Skeletal muscle cell (primary cell): ENCODE measurements at places on chromosomes 11 and 22.
A peak's percentile ranks its signal among the peaks of the same experiment; 100 is the strongest.

DNA sequence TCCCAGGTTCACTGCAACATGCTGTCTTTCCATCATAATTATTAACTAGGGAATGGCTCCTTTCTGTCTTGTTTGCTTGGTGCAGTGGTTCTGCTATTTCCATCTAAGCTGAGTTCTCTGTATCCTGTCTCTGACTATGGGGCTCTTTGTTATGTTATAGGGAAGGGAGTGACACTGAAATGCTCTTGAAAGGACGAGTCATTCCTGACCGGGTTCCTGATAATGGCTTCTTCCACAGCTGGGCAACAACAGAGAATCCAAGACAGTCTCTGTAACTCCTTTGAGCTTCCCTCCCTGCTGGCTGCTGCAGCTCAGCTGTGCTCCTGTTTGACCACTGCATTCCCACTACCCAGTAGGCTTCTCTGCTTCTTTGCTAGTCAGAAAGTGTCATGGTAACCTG is 24.1 kb downstream of the OR2AT4 start:
- no peak for DNase-seq

GRCh38 chr22:23149743-23150238 is 4.5 kb downstream of the RAB36 start:
- DNase-seq: no peak

DNA sequence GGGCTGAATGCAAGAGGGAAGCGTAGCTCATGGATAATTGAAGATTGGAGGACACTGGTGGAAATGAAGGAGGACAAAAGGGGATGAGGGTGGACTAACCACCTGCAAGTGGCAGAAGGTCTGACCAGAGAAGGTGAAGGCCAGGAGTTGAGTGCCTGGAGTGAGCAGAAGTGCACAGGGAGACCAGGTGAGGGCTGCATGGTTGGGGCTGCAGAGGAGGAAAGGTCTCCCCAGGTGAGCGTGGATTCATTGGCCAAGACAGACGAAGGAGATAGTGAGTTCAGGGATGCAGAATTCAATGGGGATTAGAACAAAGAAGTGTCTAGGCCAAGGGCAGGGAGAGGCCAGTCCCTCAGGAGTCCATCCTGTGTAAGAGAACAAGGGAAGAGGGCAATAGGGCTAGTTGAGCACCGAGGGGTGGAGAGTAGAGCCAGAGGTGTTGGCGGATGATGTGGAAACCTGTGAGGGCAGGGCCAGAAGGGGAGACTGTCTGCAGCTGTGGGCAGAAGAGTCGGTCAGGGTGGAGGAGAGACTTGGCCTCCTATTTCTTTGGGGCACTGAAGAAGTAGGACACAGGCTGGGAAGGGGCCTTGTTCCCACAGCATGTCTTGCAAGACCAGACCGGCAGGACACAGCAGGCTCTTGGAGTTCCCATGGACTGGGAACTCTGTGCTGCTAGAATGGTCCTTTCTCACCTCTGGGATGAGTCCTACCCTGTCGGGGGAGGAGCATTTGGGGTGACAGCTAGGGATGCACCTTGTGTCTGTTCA is 6.7 kb downstream of the TRIM29 start:
- no peak for DNase-seq

GRCh38 chr11:64537876-64538275 is 53.1 kb upstream of the SLC22A12 start:
- DNase-seq: no peak

DNA sequence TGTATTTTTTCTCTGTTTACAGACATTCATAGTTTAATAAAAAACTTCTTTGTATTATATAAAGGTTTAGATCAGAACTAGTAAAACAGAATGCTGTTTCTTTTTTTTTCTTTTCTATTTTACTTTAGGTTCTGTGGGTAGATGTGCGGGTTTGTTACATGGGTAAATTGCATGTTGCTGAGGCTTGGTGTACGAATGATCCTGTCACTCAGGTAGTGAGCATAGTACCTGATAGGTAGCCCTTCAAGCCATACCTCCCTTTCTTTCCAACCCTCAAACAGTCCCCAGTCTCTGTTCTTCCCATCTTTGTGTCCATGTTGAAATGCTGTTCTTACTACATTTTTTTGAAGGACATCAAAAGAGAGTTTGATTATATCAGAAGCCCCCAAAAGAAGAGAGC is 3.2 kb downstream of the ATM start:
- DNase-seq: no peak

DNA sequence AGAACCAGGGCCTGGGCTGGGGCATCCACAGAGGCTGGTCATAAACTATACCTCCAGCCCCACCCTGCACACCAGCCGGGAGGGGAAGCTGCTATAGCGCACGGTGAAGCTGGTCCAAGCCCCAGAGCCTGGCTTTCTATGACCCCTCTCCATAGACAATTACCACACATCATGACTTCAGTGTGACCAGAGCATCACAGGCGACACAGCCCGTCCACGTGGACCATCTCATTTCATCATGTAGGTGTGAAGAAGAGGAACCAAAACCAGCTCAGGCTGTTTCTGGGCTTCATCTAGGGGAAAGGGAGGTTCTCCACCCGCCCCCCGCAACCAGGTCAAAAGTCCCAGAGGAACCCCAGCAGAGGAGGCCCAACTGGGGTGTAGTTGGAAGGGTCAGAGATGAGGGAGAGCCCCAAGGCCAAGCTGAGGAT is 3.0 kb downstream of the CXCR5 start:
- no peak for DNase-seq

- peak; percentile 66 for DNase-seq
These were observed 26.7 kb upstream of the TOLLIP start for GRCh38 chr11:1335811-1336761.

DNA sequence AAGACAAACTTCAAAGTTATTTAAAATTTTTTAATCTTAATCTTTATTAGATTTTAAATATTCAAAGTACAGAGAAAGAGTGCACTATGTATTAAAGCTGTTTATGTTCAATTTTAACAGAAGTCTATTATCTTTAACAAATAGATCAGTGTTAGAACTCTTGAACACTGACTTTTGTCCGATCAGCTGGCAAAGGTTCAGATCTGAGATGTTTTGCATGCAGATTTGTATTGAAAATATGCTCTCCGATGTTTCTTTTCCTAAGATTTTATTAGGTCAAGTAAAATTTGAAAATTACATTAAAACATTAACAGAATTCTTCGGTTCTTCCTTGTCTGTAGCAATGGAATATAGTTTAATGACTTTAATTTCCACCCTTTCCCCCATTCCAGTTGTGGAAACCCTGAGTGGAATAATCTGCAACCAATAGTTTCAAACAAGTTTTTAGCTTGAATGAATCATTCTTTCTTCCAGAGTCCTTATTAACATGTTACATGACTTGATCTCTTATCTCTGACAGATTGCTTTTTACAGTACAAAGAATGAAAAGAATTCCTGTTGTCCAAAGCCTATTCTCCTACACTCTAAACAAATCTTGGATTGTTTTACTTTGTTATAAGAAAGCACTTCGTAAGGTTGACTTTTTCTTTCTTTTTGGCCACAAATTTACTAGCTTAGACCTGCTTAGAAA is 11.4 kb upstream of the TCP11L1 start:
- DNase-seq: no peak

DNA sequence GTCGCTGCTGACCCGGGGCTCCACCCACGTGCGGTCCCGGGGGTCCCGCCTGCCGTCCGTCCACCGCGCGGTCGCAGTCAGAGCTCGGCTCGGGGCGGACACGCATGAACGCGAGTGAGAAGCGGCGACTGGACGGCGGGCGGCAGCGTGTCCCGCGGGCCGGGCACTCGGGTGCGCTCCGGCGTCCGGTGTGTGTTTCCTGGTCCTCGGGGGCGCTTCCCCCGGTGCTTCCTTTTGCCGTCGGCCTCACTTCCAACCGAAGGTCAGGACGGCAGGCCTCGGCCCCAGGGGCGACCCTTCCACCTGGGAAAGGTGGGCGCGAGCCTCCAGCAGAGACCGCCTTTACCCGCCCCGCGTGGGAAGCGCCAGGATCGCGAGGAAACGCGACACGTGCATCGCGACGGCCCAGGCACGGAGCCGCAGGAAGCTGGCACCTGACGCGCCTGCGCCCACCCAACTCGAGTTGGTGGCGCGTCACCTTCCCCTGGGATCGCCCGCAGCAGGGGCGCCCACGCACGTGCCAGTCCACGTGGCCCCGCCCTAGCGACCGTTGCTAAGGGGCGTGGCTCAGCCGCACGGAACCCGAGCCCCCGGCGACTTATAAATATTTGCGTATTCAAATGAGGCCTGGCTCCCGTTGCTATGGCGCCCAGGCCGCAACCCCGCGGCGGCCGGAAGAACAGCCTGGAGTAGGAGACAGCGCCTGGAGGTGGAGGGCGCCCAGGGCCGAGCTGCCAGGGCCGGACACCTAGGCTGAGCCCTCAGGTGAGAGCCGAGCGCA is at the start of gene LRRC56:
Gene LRRC56 (plus strand): TSS at position 687 of the 781 bp plus-strand sequence. CDS start 3,158 bp downstream, outside the sequence.
- DNase-seq: peak; percentile 14

DNA sequence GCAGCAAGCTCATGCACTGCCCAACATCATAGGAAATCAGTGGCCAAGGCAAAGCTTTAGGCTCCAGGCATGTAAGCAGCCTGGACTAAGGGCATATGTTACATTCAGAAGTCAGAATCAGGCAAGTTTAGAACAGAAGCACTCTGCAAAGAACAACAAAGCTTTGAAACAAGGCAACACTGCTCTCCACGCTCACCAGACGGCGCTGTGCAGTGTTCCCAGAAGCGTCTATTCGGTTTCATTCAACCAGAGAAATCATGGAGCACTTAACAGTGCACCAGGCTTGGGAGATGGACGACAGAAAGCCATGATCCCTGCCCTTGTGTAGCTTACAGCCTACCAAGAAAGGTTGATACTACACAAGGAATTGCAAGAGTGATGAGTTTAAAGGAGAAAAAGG is 555.8 kb downstream of the BUD13 start:
- no peak for DNase-seq

DNA sequence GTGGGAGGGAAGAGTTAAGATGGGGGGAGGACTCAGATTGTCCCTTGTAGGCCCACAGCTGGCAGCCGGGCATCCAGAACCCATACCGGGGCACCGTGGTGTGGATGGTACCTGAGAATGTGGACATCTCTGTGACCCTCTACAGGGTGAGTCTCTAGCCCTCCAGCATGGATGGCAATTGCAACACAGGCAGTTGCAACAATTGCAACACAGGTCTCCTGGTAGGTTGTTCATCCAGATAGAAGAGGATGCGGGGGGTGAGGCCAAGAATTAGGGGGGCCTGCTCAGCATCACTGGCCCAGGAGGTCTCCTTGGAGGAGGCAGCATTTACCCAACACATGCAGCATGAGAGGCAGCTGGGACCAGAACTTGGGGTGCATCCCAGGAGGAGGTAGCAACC is 3.4 kb downstream of the EHBP1L1 start:
- no peak for DNase-seq

DNA sequence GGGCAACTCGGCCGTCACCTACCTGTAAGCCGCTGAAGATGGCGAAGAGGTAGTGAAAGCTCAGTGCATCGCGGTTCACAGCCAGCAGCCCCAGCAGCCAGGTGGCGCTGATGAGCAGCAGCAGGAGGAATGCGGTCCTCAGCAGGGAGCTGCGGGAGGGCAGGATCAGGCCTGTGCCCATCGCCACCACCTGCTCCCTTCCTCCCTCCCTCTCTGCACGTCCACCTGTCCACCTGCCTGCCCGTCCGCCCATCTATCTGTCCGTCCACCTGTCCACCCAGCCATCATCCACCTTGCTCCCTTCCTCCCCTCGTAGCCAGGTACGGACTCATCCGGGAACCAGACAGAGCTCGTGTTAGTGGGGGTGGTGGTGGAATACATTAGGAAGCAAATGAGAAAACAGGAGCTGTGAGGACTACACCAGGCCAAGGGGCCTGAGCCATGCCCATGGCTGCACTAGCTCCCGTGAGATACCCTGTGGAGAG is 32.2 kb downstream of the TRMU start:
- peak; percentile 1 for DNase-seq

GRCh38 chr22:30843245-30843644 is 125.3 kb downstream of the MORC2 start:
- peak; percentile 27 for DNase-seq

GRCh38 chr11:43819926-43820325 is 60.7 kb upstream of the ALKBH3 start:
- no peak for DNase-seq

GRCh38 chr11:112977755-112978154 is 16.5 kb downstream of the NCAM1 start:
- DNase-seq: peak; percentile 75

- DNase-seq: no peak
These were observed 757 bp downstream of the SPI1 start for GRCh38 chr11:47377571-47378009.

- DNase-seq: no peak
These were observed at the start of gene BSX for GRCh38 chr11:122981388-122982264. Gene BSX (minus strand): TSS chr11:122981834. CDS start chr11:122981671, 163 bp downstream.

DNA sequence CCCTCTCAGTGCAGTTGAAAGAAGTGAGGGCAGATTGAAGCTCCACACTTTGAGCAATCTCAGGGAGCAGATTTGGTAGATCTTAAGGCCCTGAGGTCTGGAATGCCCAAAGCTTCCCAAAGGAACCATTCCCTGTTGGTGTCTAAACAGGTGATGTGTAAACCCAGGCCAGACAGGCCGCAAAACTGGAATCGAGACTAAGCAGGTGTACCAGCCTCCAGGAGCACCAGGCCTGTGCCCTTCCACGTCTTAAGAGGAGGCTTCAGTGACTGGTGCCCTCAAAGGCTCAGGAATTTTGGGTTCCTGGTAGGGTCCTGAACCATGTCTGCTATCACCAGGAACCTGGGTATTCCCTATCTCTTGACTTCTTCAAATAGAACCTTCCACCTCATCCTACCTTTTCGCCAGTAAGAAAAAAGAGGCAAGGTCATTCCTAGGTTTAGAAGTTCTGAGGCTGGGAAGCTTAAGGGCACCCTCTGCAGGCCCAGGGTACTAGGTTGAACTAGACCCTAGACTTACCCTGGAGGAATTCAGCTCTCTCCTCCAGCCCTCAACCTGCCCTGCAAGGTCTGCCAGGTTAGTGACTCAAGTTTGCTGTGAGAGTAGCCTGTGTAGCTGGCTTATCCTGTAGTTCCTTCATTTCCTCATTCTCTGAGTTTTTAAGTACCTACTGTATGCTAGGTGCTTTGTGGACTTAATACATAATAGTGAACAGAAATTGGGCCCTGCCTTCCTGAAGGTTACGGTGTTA is 100.0 kb upstream of the NNMT start:
- DNase-seq: no peak

- no peak for DNase-seq
These were observed 9.7 kb upstream of the MALAT1 start for GRCh38 chr11:65489035-65489705.

DNA sequence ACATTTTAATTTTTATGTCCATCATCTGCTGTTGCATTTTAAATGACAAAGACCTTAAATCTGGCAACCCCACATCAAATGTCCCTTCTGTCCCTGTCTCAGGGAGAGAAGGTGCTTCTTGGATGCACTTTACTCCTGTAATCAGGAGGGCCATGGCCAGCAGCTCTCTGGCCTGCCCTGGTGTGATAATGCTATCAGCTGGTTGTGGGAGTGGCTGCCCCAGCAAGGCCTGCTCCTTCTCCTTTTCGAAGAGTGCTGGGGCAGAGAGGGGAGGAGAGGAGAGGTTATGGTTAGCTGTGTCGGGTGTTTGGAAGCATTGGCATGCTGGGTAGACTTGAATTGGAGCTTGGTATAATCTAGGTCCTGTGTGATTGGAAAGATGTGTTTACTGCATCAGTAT is 12.8 kb downstream of the TNRC6B start:
- no peak for DNase-seq
